ENCODE measurements at places on chromosomes 4 and X. TPM values are rescaled to one million over a fixed set of nuclear protein-coding genes. Genes with fewer than 3 reads are reported as not detected.

The CT47B1 gene
- total RNA-seq, result not detected

The CT45A10 gene
- not detected for total RNA-seq

The TNIP2 gene
- 76.8 TPM for total RNA-seq

The UGT2B15 gene
- not detected for total RNA-seq

The TCEAL9 gene
- total RNA-seq, result 154 TPM

The ARR3 gene
- total RNA-seq, result not detected

The ALPK1 gene
- total RNA-seq, result 12.5 TPM

The SCRG1 gene
- total RNA-seq, result not detected

The HHIP gene
- total RNA-seq, result 0.54 TPM

The NMU gene
- 0.55 TPM for total RNA-seq

The RIPPLY1 gene
- total RNA-seq, result not detected

The RAI2 gene
- total RNA-seq, result 3.2 TPM

The FNIP2 gene
- total RNA-seq, result 44.2 TPM

The ERVMER34-1 gene
- total RNA-seq, result 3.5 TPM

The F8 gene
- 3.3 TPM for total RNA-seq

The MAP7D2 gene
- total RNA-seq, result 2.0 TPM

The BEX2 gene
- total RNA-seq, result 74.2 TPM

- DNase-seq, result no peak
These were observed 88.8 kb downstream of the CPZ start for GRCh38 chr4:8681391-8681790.

DNA sequence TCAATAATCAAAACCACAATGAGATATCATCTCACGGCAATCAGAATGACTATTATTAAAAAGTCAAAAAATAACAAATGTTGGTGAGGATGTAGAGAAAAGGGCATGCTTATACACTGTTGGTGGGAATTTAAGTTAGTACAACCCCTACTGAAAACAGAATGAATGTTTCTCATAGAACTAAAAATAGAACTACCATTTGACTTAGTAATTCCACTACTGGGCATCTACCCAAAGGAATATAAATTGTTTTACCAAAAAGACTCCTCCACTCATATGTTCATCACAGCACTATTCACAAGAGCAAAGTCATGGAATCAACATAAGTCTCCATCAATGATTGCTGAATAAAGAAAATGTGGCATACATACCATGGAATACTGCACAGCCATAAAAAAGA lies 278.1 kb upstream of the ARSJ start:
- DNase-seq, result no peak

- no peak for DNase-seq
These were observed 12.0 kb downstream of the WFS1 start for GRCh38 chr4:6281436-6282313.

DNA sequence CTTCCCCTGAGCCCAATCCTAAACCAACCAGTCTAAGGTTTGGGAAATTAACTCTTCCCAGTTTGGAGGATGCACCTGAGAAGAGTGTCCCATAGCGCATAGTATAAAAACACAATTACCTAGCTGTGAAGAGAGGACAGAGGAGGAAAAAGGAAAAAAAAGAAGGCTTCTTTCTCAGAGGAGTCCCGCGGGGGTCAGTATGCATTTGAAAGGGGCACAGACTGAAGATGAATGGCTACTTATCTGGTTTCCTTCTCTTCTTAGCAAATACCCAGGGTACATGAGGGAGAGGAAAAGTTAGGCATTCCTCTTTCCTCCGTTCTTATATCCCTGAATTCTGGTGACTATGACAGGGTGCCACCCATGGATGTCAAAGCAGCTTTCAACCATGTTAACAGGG lies 96.9 kb downstream of the TMEM47 start:
- no peak for DNase-seq

DNA sequence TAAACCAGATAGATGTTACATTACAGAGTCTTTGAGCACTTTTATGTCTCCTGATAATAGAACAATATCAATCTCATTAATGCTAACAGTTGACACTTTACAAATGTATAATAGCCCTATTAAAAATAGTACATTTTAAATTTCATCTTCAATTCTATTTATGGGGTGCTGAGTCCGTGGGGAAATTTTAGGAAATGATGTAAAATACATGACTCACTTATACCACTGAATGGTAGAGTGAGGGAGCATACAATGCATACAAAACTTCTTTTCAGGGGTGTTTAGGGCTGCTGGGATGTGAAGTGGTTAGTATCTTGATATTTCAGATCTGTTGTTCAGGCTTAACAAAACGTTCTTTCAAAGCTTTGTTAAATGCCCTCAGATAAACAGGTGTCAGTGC lies 696.2 kb downstream of the TRAM1L1 start:
- no peak for DNase-seq

DNA sequence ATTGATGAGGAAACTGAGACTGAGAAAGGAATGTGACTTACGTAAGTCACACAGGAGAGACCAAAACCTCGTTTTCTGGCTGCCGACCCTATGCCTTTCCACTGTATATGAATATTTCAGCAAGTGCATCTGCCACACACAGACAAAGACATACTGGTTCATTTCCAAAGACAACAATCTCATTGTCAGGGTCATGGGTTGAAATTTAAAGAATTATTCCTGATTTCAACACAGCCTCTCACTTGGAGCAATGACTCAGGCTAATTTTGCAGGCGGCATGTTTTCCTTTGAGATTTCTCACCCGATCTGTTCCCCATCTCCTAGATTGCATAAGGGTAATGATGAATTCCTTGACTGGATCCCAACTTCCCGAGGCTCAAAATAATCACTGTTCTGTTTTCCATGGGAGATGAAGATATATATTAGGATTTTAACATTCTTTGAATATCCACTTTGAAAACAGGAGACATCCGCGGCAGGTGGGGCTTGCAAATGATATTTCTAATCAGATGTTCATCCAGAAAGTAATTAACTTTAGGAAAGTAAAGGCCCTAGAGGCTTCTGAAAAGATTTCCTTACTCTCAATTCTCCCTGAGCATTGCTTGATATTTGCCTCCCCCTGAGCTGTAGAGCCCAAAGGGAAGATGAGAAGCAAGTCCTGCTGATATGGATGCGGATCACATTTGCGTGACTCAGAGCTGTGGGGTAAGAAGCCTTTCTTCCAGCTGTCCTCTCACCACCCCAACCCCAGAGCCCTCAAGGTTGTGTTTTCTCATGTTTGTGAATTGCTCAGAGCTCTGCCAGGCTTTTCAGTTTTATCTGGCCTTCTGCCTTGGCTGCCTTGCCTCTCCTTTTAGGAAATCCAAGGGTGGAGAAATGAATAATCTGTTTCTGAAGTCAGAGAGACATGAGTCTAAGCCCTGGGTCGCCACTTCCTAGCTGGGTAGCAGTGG lies 361.1 kb upstream of the BOD1L1 start:
- DNase-seq, result no peak

DNA sequence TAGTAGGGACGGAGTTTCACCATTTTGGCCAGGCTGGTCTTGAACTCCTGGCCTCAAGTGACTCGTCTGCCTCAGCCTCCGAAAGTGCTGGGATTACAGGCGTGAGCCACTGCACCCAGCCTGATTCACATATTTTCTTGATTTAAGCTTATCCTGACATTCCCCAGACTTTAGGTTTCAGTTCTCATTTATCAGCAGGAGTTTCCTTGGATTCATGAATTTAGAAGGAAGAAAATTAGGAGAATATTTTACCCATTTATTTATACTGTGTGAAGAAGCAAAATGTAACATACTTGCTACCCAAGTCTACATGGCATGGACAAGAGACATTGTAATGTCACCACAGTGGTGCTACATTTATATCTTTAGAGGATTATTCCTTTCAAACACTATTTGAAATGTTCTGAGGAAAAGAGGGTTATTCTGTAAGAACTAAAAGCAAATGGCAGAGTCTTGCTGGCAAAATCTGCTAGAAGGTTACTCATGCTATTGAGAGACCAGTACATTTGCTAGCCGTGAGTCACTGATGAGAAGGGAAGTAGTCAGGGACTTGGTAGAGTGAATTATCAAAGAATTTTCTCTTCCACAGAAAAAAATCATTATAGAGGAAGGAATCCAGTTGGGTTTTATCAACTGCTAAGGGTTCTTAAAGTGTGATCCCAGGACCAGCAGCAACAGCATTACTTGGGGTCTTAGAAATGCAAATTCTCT lies 26.1 kb upstream of the CFAP299 start:
- DNase-seq, result peak; percentile 74

GRCh38 chr4:174334628-174335027 lies 50.9 kb downstream of the CEP44 start:
- no peak for DNase-seq

- DNase-seq, result no peak
These were observed 4.7 kb downstream of the THAP9 start for GRCh38 chr4:82905205-82905604.

DNA sequence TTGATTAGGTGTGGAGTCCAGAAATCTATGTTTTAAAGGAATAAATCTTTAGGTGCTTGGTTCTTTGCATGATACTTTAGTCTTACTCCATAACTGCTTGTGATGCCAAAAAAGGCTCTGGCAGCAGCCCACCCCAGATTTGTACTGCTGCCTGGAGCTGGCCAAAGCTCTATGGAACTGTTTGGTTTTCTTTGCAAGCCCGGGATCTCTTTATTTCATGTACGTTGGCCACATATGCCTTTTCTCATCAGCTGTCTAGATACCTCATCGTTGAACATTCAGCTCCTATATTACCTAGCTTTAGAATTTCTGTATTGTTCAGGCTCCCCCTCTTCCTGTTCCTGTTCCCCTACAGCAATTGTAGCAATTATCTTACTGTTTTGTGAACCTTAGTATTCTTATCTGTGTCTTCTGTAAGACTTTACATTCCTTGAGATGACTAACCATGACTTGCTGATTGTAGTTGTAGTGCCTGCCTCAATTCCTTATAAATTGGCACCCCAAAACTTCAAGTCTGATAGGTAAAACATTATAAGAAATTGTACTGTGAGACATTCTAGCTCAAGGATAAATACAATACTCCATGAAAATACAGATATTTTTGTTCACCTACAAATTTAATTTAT lies 199.4 kb upstream of the GPRIN3 start:
- no peak for DNase-seq

- DNase-seq, result peak; percentile 90
These were observed at the start of gene ODAPH for GRCh38 chr4:75555294-75556164. TSS of gene ODAPH (plus strand) at chr4:75556066. CDS start at chr4:75556083, 17 bp downstream.

DNA sequence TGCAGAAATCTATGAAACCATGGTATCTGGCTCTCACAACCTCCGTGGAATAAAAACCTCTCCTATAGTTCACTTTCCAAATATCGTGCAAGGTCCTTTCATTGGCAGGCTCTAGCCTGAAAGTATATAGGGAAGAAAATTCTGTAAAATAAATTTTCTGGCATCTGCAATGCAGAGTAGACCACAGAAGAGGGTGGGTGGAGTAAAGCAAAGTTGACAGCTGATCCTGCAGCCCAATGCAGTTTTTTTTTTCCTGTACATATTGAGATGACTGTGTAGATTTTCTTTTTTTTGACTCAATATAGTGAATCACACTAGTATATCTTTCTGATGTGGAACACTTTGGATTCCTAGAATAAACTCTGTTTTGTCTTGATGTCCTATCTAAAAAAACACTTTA lies 56.7 kb downstream of the NPY2R start:
- DNase-seq, result no peak

GRCh38 chr4:129641179-129641578 lies 545.2 kb downstream of the C4orf33 start:
- DNase-seq, result peak; percentile 4

GRCh38 chrX:129115104-129115503 lies 408.2 kb downstream of the SMARCA1 start:
- no peak for DNase-seq

GRCh38 chr4:38914854-38915253 lies 47.2 kb downstream of the FAM114A1 start:
- no peak for DNase-seq

GRCh38 chr4:87120010-87120409 lies 100.4 kb downstream of the KLHL8 start:
- DNase-seq, result no peak

- no peak for DNase-seq
These were observed 77.5 kb downstream of the RLIM start for GRCh38 chrX:74536832-74537371.

GRCh38 chr4:8829584-8829983 lies 42.1 kb downstream of the HMX1 start:
- DNase-seq, result no peak

- DNase-seq, result no peak
These were observed 409.3 kb upstream of the CPEB2 start for GRCh38 chr4:14592950-14593349.

- DNase-seq, result no peak
These were observed 133.8 kb upstream of the PLAC1 start for GRCh38 chrX:134792077-134792476.

- DNase-seq, result no peak
These were observed 30.3 kb upstream of the SLC2A9 start for GRCh38 chr4:10051517-10052135.

GRCh38 chr4:110949542-110949941 lies 326.7 kb upstream of the PITX2 start:
- no peak for DNase-seq

DNA sequence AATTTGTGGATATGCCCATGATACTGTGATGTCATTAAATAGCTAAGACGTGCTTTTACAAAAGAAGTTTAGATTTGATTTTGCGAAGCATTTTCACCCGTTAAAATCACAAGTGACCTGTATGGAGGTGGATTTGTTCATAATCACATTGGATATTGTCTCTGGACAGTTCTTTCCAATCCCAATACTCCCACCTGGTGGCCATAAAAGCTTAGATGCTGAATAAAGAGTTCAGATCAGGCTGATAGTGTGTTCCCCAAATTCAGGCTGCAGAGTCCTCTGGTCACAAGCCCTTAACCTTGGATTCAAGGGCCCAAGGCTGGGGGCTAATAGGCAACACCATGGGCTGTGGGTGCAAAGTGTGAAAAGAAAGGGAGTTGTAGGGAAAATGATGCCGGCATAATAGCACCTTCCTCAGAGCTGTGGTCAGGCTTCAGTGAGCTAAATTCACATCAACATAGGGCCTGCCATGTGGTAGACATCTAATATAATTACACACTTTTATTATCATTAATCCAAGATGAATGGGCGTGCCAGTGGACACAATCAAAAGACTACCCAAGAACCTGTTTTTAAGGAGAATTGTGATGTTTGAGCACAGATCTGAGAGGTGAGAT lies 28.1 kb downstream of the SMIM43 start:
- DNase-seq, result no peak

DNA sequence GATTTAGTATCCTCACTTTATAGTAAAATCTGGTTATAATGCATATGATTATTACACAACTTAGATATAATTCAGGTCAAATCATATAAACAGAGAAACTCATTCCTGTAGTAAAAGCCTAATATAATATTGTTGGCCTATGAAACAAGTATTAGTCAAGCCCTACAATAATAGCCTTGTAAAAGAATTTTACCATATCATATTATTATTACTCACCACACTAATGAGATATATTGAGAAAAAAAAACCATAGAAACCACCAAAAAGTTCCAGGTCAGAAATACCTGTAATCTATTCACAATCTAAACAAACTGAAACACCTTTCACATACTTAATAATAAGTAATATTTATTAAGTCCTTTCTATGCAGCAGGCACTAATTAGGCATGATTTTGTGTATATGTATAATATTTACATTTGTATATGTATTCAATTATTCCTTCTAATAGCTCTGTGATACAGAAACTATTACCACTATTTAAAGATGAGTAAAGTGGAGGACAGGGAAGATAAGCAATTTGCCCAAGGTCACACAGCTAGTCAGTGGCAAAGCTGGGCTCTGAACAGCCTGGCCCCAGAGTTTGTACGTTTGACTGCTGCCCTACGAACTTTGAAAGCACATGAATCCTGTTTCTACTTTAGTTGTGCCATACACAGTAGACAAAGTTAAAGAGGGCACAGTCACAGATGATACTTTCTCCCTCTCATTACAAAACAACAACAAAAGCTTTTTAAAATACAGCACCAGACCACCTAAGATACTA lies 9.0 kb downstream of the ZNF827 start:
- DNase-seq, result no peak

- no peak for DNase-seq
These were observed 333 bp downstream of the BOD1L1 start for GRCh38 chr4:13627178-13627605.

Data from kidney epithelial cell (primary cell).